OCI-LY7 (cell line): ENCODE measurements at places on chromosomes 11 and 22. TPM values are rescaled to one million over a fixed set of nuclear protein-coding genes. Genes with fewer than 3 reads are reported as not detected.

The TSPAN32 gene
- total RNA-seq: 1.5 and 2.0 TPM in 2 replicates

The ASPHD2 gene
- 5.5 and 6.1 TPM in 2 replicates for total RNA-seq

The GRM5 gene
- not detected in 2 replicates for total RNA-seq

The UBQLN3 gene
- total RNA-seq: not detected in 2 replicates

The POU2AF1 gene
- 285 and 315 TPM in 2 replicates for total RNA-seq

The TUB gene
- total RNA-seq: not detected in 2 replicates

GRCh38 chr22:43171607-43172006 lies 15.3 kb downstream of the TTLL12 start:
- no peak for DNase-seq

DNA sequence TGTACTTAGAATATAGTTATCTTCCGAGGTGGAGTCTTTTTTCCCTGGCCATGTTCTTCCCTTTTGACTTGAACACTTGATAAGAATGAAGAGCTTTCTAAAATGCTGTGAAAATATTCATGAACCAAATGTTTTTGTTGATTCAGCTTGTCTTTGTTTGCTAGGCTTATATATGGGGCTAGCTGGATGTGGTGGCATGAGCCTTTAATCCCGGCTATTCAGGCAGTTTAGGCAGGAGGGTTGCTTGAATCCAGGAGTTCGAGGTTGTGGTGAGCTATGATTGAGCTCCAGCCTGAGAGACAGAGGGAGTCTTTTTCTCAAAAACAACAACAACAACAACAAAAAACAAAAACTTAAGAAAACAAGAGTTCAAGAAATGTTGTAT lies 23.1 kb downstream of the CBL start:
- DNase-seq: no peak

- DNase-seq: no peak
Measured at GRCh38 chr11:9462806-9463537, 2.2 kb downstream of the ZNF143 start.

- no peak for DNase-seq
Measured at GRCh38 chr11:61694602-61694939, 14.4 kb downstream of the DAGLA start.

DNA sequence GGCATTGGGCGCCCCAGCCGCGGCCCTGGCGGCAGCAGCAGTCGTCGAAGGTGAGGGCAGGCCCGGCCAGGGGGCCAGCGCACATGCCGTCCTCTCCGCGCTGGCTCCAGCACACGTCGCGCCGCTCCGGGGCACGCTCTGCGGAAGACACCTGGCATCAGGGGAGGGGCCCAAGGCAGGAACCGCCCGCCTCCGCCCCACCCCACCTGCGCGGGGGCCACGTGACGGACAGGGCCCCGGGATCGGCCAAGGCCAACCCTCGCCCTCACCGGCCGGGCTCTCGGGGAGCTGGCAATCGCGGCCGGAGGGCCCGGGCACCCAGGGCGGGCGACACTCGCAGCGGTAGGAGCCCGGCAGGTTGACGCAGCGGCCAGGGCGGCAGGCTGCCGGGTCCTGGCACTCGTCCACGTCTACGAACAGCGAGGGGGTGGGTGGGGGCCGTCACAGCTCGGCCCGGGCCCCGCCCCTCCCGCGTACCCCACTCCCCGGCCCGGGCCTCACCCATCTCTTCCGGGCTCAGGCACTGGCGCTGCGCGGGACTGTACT lies 14.9 kb downstream of the SCYL1 start:
- DNase-seq: peak; percentile 36

GRCh38 chr11:76574406-76574805 lies 96.1 kb downstream of the LRRC32 start:
- no peak for DNase-seq

DNA sequence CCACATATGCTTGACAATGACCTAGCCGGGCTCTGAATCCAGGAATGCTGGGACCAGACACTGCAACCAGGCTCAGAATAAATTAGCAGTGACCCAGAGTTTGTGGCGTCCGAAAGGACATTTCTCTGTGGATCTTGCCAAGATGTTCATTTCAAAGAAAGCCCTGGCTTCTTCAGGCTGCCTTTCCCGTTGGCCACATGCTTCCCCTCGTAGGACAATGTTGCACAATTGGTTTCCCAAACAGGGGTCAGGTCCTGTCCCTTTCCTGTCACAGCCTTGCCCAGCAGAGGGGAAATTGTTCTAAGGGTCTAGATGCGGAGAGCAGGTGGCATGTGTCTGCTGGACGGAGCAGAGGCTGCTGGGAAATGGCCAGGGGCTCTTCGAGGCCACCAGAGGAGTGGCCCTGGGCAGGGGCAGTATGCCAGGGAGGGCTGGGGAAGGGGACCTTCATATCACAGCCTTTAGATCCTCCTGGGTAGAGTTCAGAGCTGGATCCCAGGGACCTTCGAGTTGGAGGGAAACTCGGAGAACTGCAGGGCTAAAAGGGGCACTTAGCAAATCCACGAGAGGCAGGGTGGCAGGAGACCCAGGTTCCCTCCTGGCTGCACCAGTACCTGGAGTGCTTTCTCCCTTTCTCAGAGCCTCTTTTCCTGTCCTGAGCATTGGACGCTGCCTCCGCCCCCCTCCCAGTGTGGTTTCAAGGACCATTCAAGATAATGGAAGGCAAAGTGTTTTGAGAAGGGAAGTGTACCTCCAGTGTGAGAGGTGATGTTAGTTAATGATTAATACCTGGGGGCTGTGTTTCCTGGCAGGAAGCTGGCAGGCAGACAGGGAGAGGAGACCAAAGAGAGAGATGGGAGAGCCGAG lies 42.3 kb downstream of the C11orf96 start:
- DNase-seq: no peak

- no peak for DNase-seq
Measured at GRCh38 chr11:110859240-110859840, 147.1 kb upstream of the ARHGAP20 start.

DNA sequence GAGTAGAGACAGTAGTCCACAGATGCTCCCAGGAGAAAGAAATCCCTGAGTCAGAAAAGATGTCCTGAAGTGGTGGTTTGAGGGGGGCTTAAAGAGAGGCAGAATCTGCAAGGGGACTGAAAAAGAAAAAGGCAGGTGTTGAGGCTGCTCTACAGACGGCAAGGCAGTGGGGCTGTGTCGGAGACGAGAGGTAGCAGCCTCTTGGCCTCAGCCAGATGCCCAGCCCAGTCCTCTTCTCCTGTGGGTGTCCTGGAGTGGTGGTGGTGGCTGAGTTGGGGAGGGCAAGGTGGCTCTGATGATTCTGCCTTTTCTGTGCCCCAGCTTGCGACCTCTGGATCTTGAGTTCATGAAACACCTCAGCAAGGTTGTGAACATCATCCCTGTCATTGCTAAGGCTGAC lies 9.3 kb upstream of the WBP2NL start:
- DNase-seq: no peak

DNA sequence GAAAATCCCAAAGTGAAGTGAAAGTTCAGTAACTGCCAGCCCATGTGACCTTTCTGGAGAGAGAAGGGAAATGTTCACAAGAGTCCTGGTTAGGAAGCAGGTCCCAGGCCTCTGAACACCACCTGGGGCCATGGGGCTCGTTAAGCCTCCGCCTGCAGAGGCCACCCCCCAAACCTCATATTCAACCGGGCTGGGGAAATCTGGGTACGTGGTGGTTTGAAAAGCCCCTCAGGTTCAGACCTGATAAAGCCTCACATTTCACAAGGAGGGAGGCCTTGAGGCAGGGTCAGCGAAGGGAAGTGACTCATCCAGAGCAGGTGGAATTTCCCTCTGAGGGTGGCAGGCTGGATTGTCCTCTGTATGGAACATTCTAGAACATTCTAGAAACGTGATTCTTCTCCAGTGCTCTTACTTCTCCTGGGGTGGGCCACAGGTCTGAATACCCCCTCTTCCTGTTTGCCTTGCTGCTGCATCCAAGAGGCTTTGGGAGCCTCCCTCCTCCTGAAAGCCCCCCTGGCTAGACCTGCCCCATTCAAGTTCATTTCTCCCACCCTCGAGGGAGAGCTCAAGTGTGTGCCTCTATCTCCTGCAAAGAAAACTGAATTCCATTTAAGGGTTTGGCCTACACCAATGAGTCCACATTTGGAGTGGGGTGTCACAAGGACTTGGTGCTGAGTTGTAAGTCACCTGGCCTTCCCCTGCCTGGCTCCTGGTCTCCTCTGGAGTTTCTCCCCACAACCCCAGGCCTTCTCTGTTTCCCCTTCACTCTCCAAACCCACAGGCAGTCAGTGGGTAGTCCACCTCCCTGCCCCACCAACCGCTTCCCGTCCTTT lies 6.3 kb downstream of the FXYD2 start:
- DNase-seq: no peak

DNA sequence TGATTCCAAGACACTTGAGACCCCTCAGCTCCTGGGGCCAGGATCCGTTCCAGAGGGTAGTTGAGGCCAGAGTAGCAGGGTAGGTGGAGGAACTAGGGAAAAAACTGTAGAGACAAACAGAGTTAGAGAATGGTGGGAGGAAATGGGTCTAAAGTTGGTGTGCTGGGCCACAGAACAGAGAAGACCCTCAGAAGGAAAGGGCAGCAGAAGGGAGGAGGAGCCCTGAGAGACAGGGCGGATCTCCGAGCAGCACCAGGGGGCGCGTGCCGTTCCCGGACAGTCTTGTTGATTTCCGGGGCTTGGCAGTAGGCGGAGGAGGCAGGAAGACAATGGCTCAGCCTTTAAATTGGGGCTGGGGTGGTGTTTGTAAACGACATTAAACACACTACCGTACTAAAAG lies 2.4 kb upstream of the CECR2 start:
- DNase-seq: peak; percentile 67

DNA sequence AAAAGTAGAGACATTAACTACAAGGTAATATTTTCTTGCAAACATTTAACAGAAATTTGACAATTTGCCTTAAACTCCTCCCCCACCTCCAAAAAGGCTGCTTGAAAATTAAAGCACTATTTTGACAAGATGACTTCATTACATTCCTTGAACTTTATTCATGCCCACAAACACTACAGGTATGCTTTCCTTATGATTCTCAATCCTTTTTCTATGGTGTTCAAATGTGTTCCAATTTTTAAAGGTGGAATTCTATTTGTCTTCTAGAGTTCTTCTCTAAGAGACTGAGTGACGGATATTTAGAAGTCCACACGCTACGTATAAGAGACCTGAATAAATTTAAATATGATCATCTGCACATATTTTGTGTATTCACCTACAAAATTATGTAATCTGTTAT lies 69.4 kb downstream of the MRTFA start:
- no peak for DNase-seq

- no peak for DNase-seq
Measured at GRCh38 chr11:132911186-132911585, 621.1 kb downstream of the OPCML start.

- no peak for DNase-seq
Measured at GRCh38 chr11:88482871-88483301, 145.3 kb upstream of the CTSC start.

- no peak for DNase-seq
Measured at GRCh38 chr11:60731586-60731985, 7.1 kb downstream of the MS4A18 start.

DNA sequence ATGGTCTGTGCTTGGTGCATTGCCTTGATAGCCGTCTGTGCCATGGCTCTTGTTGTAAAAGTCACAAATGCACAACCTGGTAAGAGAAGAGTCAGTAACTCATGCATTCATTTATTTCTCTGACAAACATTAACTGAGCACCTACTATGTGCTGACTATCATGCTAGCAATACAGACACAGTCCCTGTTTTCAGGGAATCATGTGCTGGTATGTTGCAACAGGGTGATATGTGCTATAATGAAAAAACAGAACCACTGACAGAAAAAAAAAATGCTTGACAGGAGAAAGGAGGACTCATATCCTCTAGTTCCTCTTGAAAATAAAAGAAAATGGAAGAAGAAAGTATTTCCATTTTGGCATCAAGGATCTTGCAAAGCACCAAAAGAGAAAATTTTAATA lies 34.5 kb upstream of the RAPSN start:
- DNase-seq: no peak

GRCh38 chr11:74400606-74401005 lies 2.4 kb upstream of the PGM2L1 start:
- DNase-seq: no peak
